ENCODE measurements at places on chromosomes 7 and 10.

DNA sequence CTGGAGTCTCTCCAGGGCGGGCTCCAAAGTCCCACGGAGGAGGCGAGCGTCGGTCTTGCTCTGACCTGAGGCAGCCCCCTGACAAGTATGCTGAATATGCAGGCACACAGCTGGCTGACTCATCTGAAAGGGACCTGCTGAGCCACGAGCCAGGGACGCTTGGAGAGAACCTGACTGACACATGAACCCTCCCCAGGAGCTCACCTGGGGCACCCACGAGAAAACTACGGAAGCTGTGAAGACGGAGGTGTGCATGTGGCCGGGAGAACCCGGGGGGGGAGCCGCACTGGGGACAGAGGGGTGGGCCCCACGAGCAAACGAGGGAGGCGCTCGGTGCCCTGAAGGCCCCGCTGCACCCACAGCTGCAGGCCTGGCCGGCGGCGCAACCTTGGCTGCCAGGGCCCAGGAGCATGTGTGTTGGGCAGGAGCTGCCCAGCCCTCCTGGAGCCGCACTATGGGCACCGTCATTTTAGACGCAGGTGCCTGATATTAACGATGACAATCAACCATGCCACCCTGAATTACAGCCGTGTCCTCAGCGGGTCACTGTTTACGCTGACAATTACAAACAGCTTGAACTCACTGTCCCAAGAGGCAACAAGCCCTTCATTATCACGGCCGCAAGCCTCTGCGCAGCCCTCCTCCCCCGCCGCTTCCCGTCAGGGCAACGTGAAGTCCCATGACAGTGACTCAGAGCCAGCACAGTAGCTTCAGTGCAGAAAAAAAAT, 64.7 kb downstream of the DIP2C start:
- no peaks in the 10 kb centered on the region for H3K36me3 ChIP-seq
- no peaks in the 10 kb centered on the region for H3K27me3 ChIP-seq
- H3K27ac ChIP-seq, result peak overlapping the region; percentile 24
- DNase-seq, result peak; percentile 62

DNA sequence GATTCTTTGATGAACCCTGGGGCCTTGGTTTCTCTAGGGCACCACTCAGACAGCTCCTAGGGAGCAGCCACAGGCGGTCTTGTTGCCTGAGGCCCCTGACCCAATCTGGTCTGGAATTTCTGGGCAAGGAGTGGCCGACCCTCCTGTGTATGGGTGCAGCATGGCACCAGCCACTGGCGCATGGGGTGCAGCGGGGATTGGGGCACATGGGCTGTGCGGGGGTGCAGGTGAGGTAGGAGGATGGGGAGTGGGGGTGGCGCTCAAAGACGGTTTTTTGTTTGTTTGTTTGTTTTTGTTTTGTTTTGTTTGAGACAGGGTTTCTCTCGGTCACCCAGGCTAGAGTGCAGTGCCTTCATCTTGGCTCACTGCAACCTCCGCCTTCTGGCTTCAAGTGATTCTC, 62.3 kb downstream of the HTR5A start:
- H3K4me1 ChIP-seq, result no peaks in the 10 kb centered on the region
- H3K4me3 ChIP-seq, result no peak overlapping the region
- H3K27me3 ChIP-seq, result no peaks in the 10 kb centered on the region
- H3K27ac ChIP-seq, result no peak overlapping the region
- DNase-seq, result no peak

DNA sequence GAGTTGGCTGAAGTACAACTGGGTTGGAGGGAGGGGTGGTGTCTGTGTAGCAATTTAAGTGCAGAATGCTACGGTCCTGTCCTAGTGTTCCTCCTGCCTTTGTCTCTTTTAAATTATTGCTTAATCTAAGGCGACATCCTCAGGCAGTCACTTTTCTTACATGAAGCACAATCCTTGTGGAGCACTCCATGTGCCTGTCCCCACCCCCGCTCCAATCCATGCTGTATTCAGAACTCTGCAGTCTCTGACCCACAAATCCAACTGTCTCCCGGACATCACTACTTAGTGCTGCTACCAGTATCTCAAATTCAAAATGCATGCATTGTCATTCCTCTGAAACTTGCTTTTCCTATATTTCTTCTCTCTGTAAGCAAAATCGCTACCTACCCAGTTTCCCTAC, 91.4 kb upstream of the FAM133B start:
- H3K27me3 ChIP-seq, result no peaks in the 10 kb centered on the region
- peaks cover 15% of the 10 kb centered on the region for H3K4me1 ChIP-seq
- no peaks in the 10 kb centered on the region for H3K36me3 ChIP-seq
- no peak for DNase-seq
- no peak overlapping the region for H3K27ac ChIP-seq

DNA sequence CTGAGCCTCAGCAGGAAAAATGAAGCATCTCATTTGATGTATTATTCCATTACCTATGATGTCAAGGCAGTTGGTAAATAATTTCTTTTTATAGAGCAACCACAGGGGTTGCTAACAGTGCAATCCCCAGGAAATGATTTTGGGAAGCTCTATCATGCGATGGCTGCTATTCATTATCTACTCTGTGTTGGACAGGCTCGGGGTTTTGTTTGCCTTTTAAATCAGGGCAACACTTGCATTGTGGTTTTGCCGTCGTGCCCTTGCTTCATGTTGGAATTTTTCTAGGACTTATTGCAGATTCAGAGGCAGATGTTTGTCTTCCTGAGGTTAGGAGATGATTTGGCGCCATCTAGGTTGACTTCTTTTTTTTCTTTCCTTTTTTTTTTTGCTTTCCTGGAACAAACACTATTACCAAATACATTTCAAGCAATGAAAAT, 128.4 kb downstream of the BICC1 start:
- H3K27me3 ChIP-seq, result no peaks in the 10 kb centered on the region
- no peak overlapping the region for H3K4me3 ChIP-seq
- no peak overlapping the region for H3K27ac ChIP-seq
- peaks cover 8% of the 10 kb centered on the region for H3K4me1 ChIP-seq

- H3K4me3 ChIP-seq, result no peak overlapping the region
- peaks cover 50% of the 10 kb centered on the region for H3K4me1 ChIP-seq
- peak; percentile 70 for DNase-seq
- peak overlapping the region; percentile 63 for H3K27ac ChIP-seq
These were observed 125.5 kb downstream of the CLEC2L start for GRCh38 chr7:139648941-139649425.

DNA sequence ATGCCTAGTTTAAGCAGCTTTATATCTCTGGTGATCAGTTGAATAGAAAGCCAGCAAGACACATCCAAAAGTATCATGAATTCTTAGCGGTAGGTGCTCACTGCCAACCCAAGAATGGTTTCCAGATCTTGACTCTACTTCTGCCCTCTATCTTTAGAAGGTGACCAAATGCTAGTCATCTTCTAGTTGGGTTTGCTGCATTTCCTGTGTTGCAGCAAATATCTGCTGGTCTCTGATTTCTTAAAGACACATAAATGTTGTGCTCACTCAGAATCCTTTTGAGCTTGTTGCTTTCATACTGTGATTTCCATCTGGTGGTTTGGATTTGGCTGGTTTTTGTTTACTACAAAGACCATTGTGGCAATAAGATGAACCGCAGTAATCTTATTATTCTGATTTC, 2.2 kb downstream of the CDC123 start:
- H3K4me1 ChIP-seq, result peaks cover 31% of the 10 kb centered on the region
- no peak overlapping the region for H3K27ac ChIP-seq
- H3K4me3 ChIP-seq, result no peak overlapping the region
- peaks cover 40% of the 10 kb centered on the region for H3K36me3 ChIP-seq
- no peaks in the 10 kb centered on the region for H3K27me3 ChIP-seq

DNA sequence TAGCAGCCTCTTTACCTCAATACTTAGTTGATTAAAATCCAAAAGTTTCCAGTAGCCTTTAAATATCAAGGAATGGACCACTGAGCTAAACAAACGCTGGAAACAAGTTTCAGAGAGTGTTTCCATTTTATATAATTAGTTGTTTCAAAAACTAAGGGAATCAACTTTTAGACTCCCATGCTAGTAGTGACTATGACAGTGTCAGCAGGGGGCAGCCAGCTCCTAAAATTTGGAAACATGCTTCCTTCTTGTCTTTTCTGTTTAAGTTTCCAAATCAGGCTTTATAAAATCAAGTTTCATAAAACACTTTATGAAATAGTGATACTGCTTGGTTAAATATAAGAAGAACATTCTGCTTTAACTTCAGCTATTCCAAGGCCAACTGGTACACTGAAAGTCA, 138.2 kb upstream of the TMEM229A start:
- no peaks in the 10 kb centered on the region for H3K36me3 ChIP-seq
- H3K4me1 ChIP-seq, result no peaks in the 10 kb centered on the region
- no peaks in the 10 kb centered on the region for H3K27me3 ChIP-seq
- H3K4me3 ChIP-seq, result no peak overlapping the region
- no peak for DNase-seq

- H3K27ac ChIP-seq, result no peak overlapping the region
- no peaks in the 10 kb centered on the region for H3K27me3 ChIP-seq
- no peaks in the 10 kb centered on the region for H3K4me1 ChIP-seq
- no peak overlapping the region for H3K4me3 ChIP-seq
- H3K36me3 ChIP-seq, result no peaks in the 10 kb centered on the region
These were observed 1253.5 kb downstream of the TYW1 start for GRCh38 chr7:68250143-68250542.

DNA sequence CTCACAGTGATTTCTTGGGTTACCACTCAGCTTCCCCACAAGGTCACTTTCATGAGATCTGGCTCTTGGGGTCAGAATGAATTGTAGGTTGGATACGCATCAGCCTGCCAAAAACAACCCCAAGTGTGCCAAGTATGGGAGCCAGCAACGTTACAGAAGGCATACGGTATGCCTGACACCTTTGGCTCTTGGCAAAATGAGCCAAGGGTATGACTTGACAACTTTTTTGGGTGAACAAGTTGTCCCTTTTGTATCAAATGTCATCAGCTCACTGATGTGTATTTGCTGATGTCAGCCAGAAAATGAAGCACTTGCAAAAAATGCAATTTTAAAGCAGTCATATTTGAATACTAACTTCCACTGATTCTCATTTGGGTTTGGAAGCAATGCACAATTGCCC, 168.4 kb downstream of the CACNB2 start:
- H3K4me1 ChIP-seq, result no peaks in the 10 kb centered on the region
- H3K27me3 ChIP-seq, result no peaks in the 10 kb centered on the region
- no peaks in the 10 kb centered on the region for H3K36me3 ChIP-seq

DNA sequence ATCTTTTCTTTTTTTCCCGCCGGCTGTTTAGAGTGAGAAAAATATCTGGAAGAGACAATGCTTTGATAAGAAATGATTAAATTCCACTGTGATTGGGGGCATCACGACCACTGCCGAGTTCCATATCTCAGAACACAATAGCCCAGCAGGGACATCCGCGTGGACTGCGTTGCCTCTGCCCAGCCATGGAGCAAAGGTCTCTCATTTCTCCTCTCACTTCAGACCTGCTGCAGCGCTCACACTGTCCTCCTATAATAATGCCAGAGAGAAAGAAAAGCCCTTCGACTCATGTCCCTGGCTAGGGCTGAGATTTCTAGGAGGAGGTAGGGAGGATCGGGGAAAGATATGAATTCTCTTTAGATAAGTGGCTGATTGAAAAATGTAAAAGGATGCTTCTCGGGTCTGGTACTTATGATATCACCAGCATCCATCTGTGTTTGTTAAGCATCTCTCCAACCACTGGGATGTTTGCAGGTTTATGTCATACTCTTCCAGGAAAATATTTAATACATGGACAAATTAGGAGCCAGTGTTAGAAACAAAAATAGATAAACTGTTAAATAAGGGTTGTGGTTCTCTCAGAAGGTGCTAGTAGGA, 472.9 kb upstream of the AKR1E2 start:
- DNase-seq, result no peak
- no peaks in the 10 kb centered on the region for H3K36me3 ChIP-seq
- no peak overlapping the region for H3K4me3 ChIP-seq
- H3K27ac ChIP-seq, result no peak overlapping the region
- peaks cover 3% of the 10 kb centered on the region for H3K4me1 ChIP-seq
- no peaks in the 10 kb centered on the region for H3K27me3 ChIP-seq

- no peak overlapping the region for H3K27ac ChIP-seq
- peaks cover 94% of the 10 kb centered on the region for H3K27me3 ChIP-seq
- H3K36me3 ChIP-seq, result no peaks in the 10 kb centered on the region
- no peaks in the 10 kb centered on the region for H3K4me1 ChIP-seq
- H3K4me3 ChIP-seq, result no peak overlapping the region
These were observed 7.8 kb upstream of the DLX6 start for GRCh38 chr7:96997512-96998032.

- H3K4me3 ChIP-seq, result no peak overlapping the region
- no peaks in the 10 kb centered on the region for H3K4me1 ChIP-seq
- no peaks in the 10 kb centered on the region for H3K36me3 ChIP-seq
- DNase-seq, result no peak
These were observed 94.3 kb upstream of the SORCS3 start for GRCh38 chr10:104546756-104547155.

GRCh38 chr7:115208710-115209560, 287.0 kb downstream of the MDFIC start:
- no peak for DNase-seq
- no peaks in the 10 kb centered on the region for H3K36me3 ChIP-seq
- no peaks in the 10 kb centered on the region for H3K27me3 ChIP-seq
- no peaks in the 10 kb centered on the region for H3K4me1 ChIP-seq
- no peak overlapping the region for H3K4me3 ChIP-seq
- H3K27ac ChIP-seq, result no peak overlapping the region

- no peaks in the 10 kb centered on the region for H3K36me3 ChIP-seq
- H3K4me3 ChIP-seq, result no peak overlapping the region
- no peaks in the 10 kb centered on the region for H3K27me3 ChIP-seq
- H3K27ac ChIP-seq, result no peak overlapping the region
- H3K4me1 ChIP-seq, result no peaks in the 10 kb centered on the region
- no peak for DNase-seq
These were observed 21.2 kb downstream of the GLCCI1 start for GRCh38 chr7:7989616-7990440.

- DNase-seq, result no peak
- no peak overlapping the region for H3K4me3 ChIP-seq
- no peaks in the 10 kb centered on the region for H3K36me3 ChIP-seq
- no peak overlapping the region for H3K27ac ChIP-seq
These were observed 42.4 kb upstream of the HGF start for GRCh38 chr7:81811956-81812865.

DNA sequence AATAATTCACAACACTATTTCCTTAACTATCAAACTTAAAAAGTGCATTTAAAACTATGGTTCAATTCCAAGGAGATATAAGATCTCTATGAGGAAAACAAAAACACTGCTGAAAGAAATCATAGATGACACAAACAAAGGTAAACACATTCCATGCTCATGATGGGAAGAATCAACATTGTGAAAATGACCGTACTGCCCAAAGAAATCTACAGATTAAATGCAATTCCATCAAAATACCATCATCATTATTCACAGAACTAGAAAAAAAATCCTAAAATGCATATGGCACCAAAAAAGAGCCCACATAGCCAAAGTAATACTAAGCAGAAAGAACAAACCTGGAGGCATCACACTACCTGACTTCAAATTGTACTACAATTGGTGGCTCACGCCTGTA, 159.9 kb upstream of the EEPD1 start:
- H3K4me1 ChIP-seq, result no peaks in the 10 kb centered on the region
- no peaks in the 10 kb centered on the region for H3K36me3 ChIP-seq
- DNase-seq, result no peak
- H3K4me3 ChIP-seq, result no peak overlapping the region

Data from upper lobe of right lung (tissue), 1 donor.